Activated CD4-positive, alpha-beta T cell treated with anti-CD3 and anti-CD28 coated beads, Interleukin-2, amount 50 U/mL, for 24 hours (primary cell): ENCODE measurements at places on chromosomes 11 and 22.

- peak; percentile 30 for DNase-seq
Measured at GRCh38 chr11:16788141-16789062, 50.0 kb downstream of the C11orf58 start.

GRCh38 chr22:19109198-19110063 lies 12.8 kb downstream of the DGCR2 start:
- DNase-seq, result no peak

- peak; percentile 59 for DNase-seq
Measured at GRCh38 chr11:64864473-64865285, 13.7 kb downstream of the EHD1 start.

- no peak for DNase-seq
Measured at GRCh38 chr11:125585487-125585886, 7.2 kb upstream of the STT3A start.

- no peak for DNase-seq
Measured at GRCh38 chr11:9038541-9038940, 34.7 kb upstream of the NRIP3 start.

- no peak for DNase-seq
Measured at GRCh38 chr11:15591112-15591537, 476.4 kb downstream of the INSC start.

GRCh38 chr11:64396079-64396591 lies 37.2 kb downstream of the RPS6KA4 start:
- no peak for DNase-seq
